ENCODE measurements at places on chromosomes 7 and 10.

DNA sequence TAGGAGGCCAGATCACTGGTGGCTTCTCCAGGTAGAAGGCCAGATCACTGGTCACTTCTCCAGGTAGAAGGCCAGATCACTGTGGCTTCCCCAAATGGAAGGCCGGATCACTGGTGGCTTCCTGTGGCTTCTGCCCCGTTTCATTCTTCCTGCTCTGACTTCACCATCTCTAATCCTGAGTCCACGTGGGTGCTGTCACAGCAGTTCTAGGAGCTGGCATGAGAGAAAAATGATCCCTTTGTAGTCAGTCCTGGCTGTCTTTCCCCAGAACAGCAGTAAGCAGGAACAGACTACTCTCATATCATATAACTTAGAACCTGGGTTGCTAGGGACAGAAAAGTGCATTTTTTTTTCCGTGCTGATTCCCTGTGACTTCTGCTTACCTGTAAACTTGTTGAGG, 90.9 kb downstream of the ACTR3B start:
- no peak for DNase-seq

DNA sequence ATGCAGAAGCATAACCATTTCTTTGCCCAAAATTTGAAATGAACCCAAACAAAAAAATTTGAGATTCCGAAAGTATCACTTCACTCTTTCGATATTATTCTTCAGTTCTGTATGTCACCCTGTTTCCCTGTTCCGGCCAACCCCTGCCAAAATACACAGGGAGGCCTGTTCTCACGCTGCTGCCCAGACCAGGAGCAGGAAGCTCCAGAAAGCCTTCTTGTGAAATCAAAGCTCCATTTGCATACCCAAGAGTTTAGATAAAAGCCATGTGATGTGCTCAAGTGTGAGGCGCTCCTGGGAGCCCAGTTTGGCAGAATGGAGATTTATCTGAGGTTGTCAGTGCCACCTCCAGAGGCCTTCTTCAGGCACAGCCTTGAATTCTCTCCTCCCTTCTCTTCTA, 236.2 kb downstream of the FGFR2 start:
- no peak for DNase-seq

DNA sequence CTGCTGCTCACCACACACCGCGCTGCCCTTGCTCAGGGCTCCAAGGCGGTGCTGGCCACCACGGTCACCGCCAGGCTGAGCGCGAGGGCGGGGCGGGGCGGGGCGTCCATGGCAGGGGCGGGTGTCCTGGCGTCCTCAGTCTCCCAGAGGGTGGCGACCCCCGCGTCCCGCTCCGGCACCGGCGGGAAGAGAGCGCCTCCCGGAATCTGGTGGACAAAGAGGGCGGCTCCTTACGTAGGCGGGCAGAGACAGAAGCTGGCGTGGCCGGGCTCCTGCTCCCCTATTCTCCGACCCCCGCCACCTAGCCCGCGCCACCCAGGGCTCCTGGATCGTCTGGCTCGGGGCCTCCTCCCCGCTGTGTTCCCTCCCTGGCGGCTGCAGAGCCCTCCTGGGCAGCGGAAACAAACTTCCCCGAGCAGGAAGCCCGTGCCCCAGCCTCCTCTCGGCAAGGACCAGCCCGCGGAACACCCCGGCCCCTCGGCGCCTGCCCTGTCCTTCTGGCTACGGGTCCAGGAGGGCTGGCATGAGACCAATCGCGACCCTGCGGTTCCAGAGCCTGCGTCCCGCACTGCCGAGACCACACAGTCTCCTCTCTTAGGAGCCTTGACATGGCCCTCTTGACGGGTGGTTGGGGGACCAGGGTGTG, 133.8 kb upstream of the ZNF92 start:
- DNase-seq: peak; percentile 24

DNA sequence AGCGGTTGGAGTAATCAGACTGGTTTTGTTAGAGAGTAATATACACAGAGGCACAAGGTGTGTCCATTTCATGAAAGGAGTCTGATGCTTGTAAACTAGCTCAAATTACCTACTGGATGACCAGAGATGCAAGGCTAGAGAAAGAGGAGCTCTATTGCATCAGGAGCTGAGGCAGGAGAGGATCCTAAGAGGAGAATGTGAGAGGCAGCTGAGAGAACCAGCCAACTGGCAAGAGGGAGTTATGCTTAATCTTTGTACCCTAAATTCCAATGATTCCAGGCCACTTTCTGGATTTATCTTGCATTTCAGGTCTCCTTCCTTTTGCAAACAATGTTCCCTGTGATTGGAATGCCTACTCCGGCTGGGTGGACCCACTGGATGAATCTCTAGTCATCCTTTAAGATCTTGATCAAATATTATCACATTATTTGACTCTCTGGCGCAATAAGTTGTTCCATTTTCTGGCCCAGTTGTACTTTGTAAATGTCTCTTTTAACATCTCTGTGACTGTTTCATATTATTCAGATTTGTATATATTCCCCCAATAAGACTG, 57.5 kb upstream of the PTPN12 start:
- DNase-seq: no peak

- DNase-seq: no peak
Observed at GRCh38 chr7:27835376-27835775, 95.4 kb downstream of the TAX1BP1 start.

GRCh38 chr7:152117356-152117755, 91.9 kb downstream of the GALNT11 start:
- DNase-seq: no peak

DNA sequence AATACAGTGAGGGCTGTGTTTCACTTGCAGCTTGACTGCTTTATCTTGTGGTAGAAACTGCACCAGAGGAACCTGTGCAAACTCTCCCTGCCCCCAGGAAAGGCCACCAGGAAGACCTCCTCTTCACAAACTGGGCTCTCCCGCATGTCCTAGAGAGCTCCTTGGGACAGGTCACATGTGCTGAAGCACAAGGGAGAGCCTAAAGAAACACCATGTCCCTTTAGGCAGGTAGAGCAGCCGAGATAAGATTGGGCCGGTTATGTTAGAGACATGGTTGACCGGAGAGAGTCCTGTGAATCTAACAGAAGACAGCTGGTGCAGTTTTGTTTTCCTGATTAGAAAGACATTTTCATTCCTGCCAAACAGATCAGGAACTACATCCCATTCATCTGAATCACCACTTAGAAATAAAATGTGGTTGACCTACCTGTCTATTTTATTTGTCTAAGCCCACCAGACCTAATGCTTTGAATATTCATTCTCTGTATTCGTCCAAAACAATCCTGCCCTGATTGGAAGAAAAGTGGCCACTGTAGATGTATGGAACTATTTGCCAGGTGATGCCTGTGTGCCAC, 224.1 kb downstream of the GLI3 start:
- no peak for DNase-seq

DNA sequence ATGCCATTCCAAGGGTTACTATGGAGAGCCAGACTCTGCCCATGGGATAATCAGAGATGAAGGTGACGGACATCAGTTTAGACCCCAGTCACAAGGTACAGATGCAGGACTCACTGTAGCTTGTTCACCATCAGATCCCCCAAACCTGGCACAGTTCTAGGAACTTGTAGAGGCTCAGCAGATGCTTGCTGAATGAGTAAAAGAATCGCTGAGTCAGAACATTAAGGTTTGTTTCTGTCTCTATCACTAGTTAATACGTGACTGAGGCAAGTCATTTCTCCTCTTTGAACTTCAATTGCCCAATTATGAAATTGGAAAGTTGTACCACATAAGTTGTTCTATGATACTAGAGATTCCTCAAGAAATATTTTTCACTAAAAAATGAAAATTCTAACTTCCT, 65.1 kb downstream of the PPP1R3C start:
- DNase-seq: no peak

DNA sequence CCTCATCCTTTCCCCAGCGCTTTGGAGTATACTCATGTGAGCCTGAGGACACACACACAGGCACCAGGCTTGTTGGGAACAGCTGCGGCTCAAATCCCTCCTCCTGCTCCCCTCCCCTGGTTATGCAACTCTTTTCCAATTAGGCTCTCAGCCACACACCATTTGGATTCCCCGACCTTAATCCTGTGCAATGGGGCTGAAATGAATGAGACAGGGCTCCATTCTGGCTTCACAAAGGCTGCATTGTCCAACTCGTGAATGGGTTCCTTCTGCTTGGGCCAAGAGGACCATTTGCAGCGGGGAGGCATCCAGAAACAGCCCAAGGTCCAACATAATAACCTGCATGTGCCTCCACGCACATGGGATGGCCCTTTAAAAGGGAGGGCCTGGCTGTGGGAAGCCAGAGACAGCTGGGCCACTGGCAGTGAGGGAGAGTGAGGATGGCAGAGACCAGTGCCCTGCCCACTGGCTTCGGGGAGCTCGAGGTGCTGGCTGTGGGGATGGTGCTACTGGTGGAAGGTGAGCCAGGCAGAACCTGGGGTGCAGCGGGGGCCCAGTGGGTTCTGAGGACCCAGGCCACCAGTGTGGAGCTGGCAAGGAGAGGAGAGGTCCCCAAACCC, at the start of gene RGR:
Gene RGR, plus strand, starts transcription at position 403 of the 620 bp plus-strand sequence. Its CDS starts 38 bp downstream, at position 441.
- peak; percentile 91 for DNase-seq

DNA sequence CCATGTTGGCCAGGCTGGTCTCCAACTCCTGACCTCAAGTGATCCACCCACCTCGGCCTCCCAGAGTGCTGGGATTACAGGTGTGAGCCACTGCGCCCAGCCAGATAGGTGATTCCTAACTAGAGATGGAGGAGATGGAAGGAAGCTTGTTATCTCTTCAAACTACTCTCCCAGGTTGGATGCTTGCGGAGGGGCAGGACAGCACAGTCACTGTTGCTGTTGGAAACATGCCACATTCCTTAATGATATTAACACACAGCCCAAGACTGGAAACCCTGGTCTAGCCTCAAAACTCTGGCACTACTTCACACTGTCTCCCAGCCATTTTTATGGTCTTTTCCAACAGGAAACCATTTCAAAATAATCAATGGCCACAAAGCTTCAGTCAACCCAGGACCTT, 468.8 kb upstream of the NRP1 start:
- DNase-seq: no peak
